GM23248 (cell line): ENCODE measurements at places on chromosomes 6 and 20.

DNA sequence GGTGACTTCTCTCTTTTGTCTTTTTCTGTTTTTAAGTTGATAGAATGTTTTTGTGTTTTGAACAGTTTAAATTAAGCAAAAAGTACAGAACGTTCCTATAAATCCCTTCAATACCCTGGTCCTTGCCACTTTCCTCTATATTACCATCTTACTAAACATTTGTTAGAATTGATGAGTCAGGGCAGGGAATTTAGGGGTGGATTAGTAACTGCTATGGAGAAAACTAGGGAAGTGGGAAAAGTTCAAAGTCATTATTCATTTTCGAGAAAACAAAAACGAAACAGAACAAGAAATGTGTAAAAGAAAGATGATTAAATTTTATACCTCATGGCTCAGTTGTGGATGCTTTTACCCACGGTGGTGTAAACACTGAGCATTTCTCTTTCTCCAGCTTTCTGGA, 240.4 kb upstream of the SULF2 start:
- DNase-seq = peak; percentile 76

- no peak for DNase-seq
Measured at GRCh38 chr6:117169781-117170281, 95.5 kb upstream of the VGLL2 start.

GRCh38 chr20:61073376-61073775, 178.7 kb upstream of the CDH4 start:
- peak; percentile 12 for DNase-seq

- no peak for DNase-seq
Measured at GRCh38 chr6:210778-211374, 81.4 kb upstream of the DUSP22 start.

GRCh38 chr20:52305024-52305645, 113.6 kb upstream of the ZFP64 start:
- DNase-seq = peak; percentile 2

DNA sequence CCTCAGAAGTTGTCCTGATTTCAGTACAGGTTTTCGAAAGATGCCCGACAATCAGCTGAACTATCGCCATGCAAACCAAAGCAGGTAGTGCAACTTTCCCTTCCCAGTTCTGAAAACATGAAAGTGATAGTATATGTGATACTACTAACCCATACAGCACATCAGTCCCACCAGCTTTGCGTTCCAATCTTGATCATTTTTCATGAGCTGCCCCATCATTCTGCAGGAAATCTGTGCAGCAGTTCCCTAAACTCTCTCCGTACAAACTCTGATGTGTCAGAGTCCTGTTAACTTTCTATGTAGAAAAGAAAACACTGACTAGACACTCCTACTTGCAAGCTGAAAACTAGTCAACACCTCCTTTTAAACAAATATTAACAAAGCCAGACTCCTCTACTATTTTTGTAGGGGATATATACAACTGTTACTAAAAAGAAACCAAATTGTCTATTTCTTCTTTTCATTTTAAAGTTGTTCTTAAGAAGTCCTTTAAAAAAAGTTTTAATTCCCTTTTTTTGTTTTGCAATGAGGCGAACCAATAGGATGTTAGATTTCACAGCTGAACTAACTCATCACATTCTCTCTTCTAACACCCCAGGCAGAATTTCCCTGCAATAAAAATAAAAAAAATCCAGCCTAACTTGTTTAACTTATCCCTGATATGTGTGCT, 99.6 kb upstream of the DST start:
- peak; percentile 66 for DNase-seq

GRCh38 chr6:100948381-100949133, 67.4 kb upstream of the ASCC3 start:
- DNase-seq = no peak

GRCh38 chr6:104625536-104625935, 234.2 kb downstream of the HACE1 start:
- DNase-seq = peak; percentile 64

DNA sequence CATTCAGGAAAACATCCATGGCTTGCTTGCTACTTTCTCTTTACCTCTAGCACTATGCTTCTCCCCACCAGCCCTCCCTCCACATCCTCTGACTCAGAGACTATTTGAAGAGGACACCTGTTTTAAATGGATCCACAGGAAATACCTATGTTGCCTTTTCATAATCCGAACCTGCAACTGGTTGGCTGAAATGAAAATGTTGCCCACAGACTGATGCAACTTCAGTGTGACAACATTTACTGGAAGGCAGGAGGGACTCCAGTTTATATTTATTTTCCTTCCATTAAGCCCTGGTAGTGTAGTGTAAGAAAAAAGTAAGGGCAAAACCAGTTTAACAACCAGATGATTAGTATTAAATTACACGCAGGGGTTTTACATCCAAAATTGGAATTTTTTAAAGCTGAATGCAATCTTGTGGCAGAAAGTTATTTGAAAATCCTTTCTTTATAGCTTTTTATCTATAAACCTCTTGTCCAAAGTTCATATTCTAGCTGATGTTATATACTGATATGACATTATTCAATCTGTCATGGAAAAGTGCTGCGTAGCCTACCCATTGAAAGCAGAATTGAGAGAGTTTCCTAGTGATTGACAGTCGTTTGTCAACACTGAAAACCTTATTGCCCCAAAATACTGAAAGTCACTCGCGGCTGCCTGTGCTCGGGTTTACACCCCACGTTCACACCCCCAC, 881 bp upstream of the AIG1 start:
- peak; percentile 76 for DNase-seq

DNA sequence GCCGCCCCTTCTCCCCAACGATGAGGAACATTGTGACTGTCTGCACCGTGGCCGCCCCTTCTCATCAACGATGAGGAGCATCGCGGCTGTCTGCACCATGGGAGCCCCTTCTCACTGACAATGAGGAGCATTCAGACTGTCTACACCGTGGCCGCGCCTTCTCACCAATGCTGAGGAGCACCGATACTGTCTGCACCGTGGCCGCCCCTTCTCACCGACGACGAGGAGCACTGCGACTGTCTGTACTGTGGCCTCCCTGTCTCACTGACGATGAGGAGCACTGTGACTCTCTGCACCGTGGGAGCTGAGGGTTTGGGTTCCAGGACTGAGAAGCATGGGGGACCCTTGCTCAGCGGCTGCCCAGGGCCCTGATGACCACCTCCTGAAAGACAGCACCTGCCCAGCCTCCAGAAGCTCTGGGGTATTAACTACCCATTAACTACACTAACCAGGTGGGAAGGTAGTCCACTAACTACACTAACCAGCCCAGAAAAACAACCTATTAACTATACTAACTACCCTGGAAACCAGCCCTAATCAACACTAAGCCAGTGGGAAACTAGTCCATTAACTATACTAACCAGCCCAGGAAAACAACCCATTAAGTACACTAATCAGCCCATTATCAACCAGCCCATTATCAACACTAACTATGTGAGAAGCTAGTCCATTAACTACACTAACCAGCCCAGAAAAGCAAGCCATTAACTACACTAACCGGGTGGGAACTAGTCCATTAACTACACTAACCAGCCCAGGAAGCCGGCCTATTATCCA, 116.9 kb downstream of the TAF4 start:
- no peak for DNase-seq

GRCh38 chr6:154403788-154404187, 47.2 kb upstream of the IPCEF1 start:
- peak; percentile 67 for DNase-seq

- DNase-seq = peak; percentile 54
Measured at GRCh38 chr6:152669895-152670294, 27.8 kb upstream of the MYCT1 start.

GRCh38 chr6:111573131-111573883, 32.4 kb downstream of the TRAF3IP2 start:
- peak; percentile 85 for DNase-seq

- DNase-seq = no peak
Measured at GRCh38 chr6:22349528-22349927, 52.7 kb upstream of the PRL start.

DNA sequence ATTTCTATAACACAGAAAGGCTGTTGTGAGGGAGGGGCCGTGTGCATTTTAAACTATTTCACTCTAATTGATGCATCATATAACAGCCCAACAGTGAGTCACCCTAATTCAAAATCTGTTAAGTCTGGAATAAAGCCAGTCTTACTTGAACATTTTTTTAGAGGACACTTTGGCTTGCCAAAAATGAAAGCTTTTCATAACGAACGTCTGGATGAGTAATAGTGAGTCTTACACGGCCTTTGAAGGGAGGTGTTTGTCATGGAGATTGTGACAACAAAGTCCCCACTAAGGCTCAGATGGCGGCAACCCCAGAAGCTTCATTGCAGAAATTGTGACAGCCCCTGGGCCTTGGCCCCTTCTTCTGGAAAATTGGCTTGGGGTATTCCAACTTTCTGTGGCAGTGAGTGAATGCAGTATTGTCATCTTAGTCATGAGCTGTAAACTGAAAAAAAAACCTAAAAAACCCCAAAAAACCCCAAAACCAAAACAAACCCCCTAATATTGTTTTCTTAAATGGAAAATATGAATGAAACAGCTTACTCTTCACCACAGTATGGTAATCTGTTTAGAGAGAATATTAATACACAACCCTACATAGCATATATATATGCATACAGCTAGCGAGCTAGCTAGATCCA, 92.6 kb upstream of the CLDN20 start:
- peak; percentile 99 for DNase-seq

- no peak for DNase-seq
Measured at GRCh38 chr6:136801581-136801980, 9.3 kb upstream of the MAP3K5 start.

GRCh38 chr6:139600343-139600742, 225.9 kb upstream of the CITED2 start:
- DNase-seq = no peak

DNA sequence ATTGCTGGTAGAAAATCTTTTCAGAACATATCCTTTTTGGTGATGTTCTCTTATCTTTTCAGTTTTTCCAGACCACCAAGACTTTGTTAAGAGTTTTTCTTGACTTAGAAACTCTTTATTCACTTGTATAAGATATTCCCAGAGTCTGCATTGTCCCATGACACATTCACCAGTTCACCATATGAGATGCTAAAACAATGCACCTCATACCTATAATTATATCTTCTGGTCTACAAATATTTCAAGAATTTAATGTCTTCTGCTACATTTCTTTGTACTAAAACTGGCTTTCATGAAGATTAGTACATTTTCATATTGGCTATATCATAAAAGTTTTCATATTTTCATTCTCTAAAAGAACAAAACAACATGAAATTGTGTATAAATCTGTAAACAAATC, 111.3 kb downstream of the ADGRG6 start:
- DNase-seq = peak; percentile 54

- DNase-seq = no peak
Measured at GRCh38 chr6:147005499-147005898, 198.7 kb upstream of the STXBP5 start.

DNA sequence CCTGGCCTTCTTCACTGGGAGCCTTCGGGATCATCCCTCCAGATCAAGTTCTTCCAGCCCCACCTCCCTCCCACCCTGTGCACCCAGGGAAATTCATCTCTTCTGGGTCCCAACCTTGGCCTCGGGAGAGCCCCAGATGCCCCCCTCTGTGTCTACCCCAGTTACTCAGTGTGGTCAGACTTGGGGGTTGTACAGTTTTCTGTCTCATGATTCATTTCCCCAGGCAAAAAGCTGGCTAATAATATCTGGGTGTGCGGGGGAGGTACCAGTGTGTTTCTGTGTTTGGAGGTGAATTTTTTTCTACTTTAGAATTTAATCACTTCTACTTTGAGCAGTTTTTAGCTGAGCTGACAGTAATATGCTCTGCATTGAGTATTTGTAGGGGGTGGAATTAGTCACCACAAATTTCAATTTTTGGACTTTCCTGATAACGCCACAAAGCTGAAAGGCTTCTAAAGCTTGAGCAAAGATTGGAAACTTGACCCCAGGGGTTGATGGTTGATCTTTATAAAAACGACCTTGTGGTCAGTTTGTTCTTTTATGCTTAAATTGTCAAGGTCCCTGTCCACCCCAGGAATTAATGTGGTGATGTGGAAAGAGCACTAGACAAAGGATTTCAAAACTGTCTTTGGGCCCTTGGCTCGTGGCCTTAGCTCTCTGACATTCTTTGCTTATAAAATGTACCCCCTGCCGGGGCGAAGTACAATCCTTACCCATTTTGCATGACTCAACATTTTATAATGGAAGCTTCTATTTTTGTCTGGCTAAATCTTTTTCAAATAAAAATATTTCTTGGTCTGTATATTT, 284.7 kb upstream of the TAB2 start:
- DNase-seq = peak; percentile 93
